ENCODE measurements at places on chromosomes 6 and 20.

GRCh38 chr6:52423448-52423847 is 3.3 kb downstream of the EFHC1 start:
- no peak for DNase-seq

GRCh38 chr20:41309817-41310216 is 7.7 kb downstream of the ZHX3 start:
- no peak for DNase-seq

- DNase-seq, result no peak
Measured at GRCh38 chr6:37785002-37785662, 34.4 kb upstream of the ZFAND3 start.

DNA sequence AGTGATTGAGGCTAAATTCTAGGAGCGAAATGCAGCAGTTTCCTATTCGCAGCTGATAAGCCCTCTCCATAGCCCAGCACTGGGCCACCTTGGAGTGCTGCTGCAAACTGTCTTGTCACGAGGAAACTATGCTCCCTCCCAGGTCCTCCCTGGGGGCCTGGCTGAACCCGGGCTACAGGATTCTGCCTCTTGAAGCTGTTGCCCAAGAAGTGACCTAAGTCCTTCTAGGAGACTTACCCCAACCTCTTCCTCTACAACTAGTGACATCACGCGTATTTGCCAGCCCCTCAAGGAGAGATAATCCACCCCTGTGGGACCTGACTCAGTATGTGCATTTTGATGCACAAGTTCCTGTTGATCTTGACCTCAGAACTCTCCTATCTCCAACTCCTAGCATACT is 26.5 kb upstream of the ZFAND3 start:
- DNase-seq, result no peak

GRCh38 chr6:111427341-111428116 is 55.5 kb downstream of the REV3L start:
- DNase-seq, result peak; percentile 85

All from kidney capillary endothelial cell (primary cell).